Stimulated activated CD4-positive, alpha-beta T cell treated with anti-CD3 and anti-CD28 coated beads, Interleukin-1b, Interleukin-23, amount 100 ng/mL, for 1 hour (primary cell): ENCODE measurements at places on chromosomes 2 and 18.

GRCh38 chr2:237701033-237701858 is 73.9 kb downstream of the LRRFIP1 start:
- no peak for DNase-seq

DNA sequence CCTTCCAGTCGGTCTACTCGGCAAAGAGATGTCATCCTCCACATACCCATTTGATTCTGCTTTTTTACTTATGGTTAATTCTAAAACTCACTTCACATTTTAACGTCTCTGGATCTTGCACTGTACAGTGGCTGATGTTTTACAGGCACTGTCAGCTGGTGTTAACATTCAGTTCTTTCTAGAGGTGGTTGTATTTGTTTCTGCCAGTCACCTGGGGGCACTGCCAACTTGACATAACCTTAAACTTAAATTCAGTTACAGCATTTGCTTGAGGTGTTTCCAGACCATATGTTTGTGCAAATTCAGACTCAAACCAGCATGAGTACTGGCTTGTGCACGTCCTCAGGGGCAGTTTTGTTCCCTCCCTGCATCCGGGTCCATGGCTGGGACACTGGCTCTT is 5.3 kb upstream of the TMEM185B start:
- DNase-seq = no peak

DNA sequence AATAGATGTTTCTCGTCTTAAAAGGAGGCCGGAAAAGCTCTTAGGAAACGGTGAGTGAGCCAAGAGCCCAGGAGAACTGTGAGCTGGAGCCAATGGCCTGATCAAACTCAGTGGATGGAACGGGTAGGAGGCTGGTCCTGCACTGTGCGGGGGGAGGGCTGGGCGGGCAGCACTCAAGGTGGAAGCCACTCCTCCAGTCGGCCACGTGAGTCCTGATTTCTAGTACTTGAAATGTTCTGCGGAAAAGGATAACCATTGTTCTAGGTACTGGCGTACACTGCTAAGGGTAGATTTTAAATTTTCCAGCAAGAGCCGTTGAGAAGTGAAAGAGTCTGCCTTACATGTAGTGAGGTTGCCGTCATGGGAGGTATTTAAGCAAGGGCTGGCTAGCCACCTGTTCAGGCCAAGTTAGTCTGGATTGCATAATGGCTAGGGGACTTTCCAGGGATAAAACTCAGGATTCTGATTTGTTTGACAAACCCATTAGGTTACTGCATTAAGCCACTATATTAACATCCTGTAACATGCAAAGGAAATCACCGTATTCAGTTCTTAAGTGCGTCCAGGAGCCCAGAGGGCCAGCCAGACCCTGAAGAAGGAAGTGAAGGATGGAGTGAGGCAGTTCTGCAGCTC is 51.3 kb upstream of the ODC1 start:
- no peak for DNase-seq

DNA sequence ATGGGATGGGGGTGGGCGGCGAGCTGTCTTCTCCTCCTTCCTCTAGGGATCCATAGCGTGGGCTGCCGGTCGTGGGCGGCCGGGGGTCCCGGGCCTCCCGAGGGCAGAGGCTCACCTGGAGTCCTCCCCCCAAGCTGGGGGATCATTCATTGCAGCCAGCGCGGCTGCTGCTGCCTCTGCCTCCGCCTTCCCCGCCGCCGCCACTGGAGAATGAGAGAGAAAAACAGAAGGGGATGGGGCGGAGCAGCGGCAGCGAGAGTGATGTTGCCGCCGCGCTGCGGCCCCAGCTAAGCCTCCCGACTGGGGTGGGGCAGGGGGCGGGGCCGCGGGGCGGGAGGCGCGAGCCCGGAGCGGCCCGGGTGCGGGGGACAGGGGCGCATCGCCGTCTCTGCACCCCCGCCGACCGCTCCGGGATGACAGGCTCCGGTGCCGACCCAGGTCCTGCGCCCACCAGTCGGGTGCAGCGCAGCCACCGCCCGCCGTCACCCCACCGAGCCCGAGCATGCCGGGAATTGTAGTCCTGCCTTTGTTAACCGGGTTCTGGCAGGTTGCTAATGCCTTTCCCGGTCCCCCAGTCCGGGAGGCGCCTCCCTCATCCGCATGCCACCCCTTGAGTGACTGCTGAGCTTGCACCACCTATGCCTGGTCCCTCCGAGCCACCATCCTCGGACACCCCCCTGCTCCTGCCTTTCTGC is at the start of gene KIF3C:
TSS of gene KIF3C (minus strand) at position 225 of the 695 bp plus-strand sequence. CDS start 580 bp downstream, outside the sequence.
- DNase-seq = peak; percentile 21

DNA sequence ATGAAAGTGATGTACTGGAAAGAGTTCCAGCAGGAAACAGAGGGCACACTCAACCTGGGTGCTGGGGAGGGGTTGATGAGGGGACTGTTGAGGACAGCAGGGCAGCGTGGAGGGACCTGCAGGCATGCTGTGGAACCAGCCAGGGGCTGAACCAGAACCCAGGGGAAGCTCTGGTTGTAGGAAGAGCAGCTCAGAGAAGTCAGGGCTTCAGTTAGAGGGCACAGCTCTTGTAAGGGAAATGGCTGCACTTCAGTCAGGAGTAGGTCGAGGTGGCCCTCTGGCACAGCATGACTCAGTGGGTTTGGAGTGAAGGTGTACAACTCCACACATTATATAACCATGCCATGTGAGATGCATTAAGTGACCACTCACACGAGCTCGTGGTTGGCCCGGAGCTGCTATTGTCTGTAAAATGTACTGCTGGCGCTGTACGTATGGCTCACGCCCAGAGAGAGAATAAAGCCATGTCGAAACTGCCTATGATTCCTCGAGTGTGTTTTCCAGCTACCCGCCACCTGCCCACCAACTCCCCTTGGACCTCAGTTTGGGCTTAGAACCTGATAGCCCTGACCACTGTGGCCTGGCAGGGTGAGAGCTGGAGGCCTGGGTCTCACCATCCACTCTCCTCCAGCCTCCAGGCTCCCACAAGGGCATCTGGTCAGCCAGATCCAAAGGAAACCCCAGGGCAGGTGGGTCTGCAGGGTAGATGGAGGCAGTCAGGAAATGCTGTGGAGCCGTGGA is 136.5 kb upstream of the HS6ST1 start:
- no peak for DNase-seq

GRCh38 chr2:219886615-219887014 is 259.2 kb downstream of the SLC4A3 start:
- no peak for DNase-seq

DNA sequence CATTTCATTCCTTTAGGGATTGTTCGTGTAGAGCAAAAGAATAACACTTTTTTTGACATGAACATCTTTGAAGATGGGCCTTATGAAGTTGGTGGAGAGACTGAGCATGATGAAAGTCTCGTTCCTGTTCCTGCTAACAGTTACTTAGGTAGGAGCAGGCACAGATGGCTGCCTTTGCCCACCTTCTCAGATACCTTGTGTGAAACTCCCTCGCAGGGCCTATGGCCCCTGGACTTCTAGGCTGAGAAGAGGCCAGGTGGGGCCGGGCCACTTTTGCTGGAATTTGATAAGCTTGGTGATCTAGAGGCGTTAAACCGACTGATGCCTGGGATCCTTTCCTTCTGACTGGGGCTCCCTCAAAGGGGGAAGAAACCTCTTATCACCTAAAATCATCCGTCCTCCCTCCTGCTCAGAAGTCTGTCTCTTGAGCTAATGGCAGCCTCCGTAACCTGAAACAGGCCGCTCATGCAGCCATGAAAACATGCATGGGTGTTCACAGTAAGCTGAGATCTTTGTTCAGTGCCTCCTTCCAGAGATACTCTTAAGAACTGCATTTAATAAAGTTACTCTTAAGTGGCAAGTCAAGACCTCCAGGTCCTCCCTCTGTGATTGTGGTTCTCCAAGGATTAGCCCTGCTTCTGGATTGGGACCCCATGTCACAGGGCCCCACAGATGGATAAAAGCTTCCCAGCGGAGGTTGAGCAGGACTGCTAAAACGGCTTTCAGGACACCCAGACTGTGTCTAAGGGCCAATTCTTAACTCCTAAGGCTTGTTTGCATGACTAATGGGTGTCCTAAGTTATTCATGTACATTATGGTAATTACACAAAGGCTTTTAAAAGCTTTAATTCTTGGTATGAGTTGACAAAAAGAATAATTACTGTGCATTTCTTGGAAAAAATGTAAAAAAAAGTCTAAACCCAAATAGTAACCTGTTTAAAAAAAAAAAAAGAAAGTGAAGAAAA is 43.9 kb downstream of the ITGA6 start:
- DNase-seq = no peak

DNA sequence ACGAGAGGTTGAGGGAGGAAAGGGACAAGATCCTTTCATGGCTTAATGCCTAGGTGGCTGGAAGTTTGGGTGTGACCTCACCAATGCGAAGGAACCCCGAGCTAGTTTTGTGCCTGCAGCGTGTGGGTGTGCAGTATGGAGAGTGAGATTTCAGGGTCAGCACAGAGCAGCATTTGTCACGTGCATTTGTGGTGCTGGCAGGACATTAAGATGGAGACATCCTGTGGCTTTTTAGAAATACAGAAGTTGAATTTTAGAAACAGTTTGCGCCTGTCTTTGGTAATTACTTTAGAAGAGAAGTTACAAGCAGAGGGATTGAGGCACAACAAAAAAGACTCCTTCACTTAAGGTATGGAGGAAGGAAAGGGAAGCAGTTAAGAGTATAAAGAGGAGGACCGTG is 258.2 kb upstream of the THUMPD2 start:
- DNase-seq = no peak

- DNase-seq = no peak
Observed at GRCh38 chr2:142983174-142983573, 105.7 kb downstream of the KYNU start.

DNA sequence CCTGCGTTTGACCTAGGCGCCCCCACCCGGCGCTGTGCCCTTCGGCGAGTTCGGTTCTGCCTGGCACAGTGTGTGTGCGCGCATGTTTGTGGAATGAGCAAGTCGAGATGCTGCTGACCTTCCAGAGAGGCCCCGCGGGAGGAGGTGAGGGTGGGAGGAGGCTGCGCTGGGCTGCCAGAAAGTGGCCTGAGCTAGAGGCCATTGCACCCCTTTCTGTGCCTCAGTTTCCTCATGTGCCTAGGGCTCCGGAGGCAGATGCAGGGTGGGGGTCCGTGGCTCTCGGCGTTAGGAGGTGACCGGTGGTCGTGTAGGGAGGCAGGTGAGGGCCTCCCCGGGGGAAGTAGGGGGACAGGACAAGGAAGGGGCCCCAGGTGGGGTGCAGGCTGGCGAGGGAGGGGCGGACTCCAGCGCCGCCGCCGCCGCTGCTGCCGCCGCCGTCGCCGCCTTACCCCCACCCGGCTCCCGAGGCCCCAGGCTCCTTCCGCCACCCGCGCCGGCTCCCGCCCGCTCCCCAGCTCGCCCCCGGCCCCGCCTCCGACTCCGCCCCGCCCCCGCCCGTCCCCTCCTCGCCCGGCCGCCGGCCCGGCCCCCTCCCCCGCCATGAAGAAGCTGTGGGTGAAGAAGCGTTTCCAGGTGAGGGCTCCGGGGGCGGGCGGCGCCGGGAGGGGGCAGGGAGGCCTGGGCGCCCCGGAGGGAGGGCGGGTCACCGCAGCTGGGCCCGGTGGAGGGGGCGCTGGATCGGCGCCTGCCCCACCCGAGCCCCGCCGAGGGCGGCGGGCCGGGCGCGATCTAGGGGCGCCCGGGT is 7.0 kb downstream of the SPEG start:
- DNase-seq = peak; percentile 27

- DNase-seq = no peak
Observed at GRCh38 chr2:189629531-189630453, 31.5 kb upstream of the ASNSD1 start.

- no peak for DNase-seq
Observed at GRCh38 chr2:235544689-235544969, 50.8 kb downstream of the AGAP1 start.

- no peak for DNase-seq
Observed at GRCh38 chr2:152278526-152278925, 56.4 kb upstream of the FMNL2 start.

DNA sequence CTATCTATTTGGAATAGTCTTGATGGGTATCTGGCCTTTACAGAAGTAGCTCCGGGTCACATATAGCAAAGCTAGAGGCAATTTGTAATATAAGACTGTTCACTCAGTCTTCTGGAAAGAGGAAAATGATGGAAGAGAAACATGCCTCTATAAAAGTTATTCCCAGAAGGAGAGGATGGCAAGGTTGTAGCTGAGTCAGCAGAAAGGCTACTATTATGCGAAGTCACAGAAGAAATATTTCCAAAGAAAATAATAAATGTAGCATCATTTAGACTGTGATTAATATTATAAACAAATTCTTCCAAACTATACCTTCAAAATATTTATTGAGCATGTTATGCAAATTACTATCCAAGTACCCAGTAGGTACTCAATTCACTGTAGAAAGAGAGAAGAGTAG is 1027.7 kb upstream of the TMEFF2 start:
- DNase-seq = no peak

DNA sequence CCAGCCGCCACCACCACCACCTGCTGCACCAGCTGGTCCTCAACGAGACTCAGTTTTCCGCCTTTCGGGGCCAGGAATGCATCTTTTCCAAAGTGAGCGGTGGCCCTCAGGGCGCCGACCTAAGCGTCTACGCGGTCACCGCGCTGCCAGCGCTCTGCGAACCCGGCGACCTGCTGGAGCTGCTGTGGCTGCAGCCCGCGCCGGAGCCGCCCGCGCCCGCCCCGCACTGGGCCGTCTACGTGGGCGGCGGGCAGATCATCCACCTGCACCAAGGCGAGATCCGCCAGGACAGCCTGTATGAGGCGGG is 1.6 kb downstream of the LRATD1 start:
- DNase-seq = no peak

DNA sequence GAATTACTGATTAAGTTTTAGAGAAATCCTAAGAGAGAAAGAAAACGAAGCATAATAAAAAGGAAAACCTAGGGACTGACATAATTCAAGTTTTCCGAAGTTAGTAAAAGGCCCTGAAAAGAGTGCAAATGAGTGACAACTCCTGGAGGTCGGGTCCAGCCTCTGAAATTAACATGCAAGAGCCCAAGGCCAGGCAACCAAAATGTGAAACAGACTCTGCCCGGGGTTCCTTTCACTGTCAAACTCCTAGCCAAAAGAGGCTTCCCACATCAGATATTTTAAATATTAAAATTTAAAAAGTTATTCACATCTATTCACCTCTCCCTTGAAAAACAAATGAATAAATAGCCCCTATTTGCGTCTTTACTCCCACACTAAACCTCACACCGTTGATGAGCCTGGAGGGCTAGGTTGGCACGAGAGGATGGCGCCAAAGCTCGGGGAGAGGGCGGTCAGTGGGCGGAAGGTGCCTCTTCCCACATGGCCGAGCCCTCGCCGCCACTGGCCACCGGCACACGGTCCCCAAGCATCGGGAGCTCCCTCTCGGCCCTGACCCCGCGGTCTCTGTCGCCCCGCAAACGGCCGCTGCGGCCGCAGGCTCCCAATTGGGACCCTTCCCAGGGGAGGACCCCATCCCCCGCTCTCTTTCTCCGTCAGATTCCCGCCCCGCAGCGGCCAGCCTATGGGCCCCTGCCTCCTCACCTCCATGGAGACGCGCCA is 630 bp downstream of the PPM1G start:
- no peak for DNase-seq

GRCh38 chr2:216657980-216658379 is 24.8 kb downstream of the IGFBP2 start:
- DNase-seq = no peak

DNA sequence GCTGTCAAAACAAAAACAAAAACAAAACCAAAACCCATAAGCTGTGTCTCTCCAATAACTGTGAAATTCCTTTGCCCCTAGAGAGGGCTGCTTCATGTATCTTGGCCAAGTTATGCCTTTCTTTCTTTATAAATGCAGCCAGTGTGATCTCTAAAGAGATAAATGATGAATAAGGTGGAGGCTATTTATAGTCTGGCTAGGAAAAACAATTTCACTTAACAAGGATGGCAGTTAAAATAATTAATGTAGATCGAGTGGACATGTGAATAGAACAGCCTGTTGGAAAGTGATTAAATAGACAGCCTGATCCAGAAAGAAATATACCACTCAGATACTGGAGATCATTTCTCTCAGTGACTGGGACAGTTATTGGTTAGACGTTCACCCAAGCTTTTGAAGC is 1666.9 kb upstream of the CELF4 start:
- DNase-seq = no peak
